ENCODE measurements at places on chromosomes 12 and 14.

DNA sequence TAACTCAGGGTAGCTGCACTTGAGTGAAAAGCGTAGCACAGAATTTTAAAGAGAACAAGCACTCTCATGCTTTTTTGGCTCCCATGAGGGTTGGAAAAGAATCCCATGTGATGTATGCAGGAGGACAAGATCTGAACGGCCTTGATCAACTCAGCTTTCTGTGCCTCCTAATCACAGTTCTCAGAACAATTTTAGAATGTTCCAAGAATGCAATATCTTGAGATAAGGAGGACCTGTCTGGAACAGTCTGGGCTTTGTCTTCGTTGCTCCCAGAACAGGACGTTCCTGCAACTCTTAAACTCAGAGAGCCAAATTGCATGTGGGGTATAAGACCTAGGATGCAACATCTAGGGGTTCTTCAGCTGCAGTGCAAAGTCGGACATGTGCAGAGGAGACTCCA is 582.7 kb downstream of the RERGL start:
- DNase-seq: no peak

DNA sequence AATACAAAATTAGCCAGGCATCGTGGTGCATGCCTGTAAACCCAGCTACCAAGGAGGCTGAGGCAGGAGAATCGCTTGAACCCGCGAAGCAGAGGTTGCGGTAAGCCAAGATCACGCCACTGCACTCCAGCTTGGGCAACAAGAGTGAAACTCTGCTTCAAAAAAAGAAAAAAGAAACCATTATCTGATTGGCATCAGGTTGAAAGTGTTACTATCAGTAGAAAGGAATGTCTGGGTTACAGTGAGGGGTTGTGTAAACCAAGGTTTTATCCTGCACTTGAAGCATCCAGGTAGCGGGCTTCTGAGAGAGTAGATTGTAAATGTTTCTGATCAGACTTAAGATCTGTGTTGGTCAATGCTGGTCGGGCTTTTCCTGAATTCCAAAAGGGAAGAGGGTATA is 14.1 kb upstream of the OXA1L start:
- no peak for DNase-seq

DNA sequence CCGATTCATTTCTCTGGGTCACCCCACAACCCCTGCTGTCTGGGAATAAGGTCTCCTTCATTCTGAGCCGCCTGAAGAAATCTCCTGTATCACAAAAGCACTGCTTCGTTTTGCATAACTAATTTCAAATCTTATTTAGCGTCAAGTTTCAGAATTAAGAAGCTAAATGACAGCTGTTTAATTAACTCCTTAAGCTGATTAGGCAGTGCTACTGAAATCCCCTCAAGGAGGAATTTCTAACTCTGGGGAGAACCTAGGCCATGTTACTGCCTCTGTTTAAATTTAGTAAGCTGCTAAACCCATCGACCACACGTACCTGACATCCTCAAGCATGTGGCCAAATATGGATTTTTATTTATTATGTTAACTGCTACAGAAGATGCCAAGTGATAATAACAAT is 373.6 kb downstream of the GLT1D1 start:
- no peak for DNase-seq

GRCh38 chr14:22174412-22175277 is 414.4 kb downstream of the DAD1 start:
- DNase-seq: no peak

DNA sequence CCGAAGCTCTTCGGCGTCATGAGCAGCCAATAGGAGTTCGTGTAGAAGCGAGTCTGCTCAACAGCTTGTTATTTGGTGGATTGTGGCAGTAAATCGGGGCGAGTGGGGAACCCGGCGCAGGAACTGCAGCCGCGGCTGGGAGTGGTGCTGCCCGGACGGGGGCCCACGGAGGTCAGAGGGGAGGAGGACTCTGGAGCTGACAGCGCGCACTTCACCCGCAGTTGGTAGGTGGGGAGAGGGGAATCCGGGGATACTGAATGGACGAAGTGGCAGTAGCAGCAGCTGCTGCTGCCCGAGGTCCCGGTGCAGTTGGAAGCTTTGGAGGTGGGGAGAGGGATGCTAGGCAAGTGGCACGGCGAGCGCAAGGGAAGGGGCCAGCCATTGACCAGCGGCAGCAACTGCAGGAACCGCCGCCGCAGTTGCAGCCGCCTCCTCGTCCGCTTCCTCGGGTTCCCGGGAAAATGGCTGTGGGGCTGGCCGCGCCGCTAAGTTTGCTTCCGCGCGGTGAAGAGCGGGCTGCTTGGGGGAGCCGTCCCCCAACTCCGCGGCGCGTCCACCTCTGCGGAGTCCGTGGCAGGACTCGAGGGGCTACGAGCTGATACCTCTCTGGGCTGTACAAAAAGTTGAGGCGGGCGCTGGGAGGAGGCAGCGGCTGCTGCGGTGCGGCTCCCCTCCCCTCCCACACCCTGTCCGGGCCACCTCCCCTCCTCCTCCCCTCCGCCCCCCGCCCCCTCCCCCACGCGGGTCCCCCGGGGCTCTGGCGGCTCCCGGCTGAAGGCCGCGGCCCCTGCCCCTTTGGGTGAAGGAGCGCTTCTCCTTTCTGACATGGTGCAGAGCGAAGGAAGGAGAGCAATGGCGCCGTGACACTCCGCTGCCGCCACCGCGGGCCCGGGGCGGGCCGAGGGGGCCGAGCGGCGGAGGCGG is at the start of gene ARID4A:
Gene ARID4A, plus strand, starts transcription at position 79 of the 924 bp plus-strand sequence. CDS start 1,300 bp downstream, outside the sequence.
- peak; percentile 14 for DNase-seq

Data from stimulated activated CD8-positive, alpha-beta memory T cell treated with anti-CD3 and anti-CD28 coated beads, Interleukin-15, amount 100 ng/mL, for 48 hours (primary cell).